Iris pigment epithelial cell (primary cell): ENCODE measurements at places on chromosomes 5 and 9.

GRCh38 chr5:58477760-58478376, 13.4 kb upstream of the GAPT start:
- DNase-seq = no peak

DNA sequence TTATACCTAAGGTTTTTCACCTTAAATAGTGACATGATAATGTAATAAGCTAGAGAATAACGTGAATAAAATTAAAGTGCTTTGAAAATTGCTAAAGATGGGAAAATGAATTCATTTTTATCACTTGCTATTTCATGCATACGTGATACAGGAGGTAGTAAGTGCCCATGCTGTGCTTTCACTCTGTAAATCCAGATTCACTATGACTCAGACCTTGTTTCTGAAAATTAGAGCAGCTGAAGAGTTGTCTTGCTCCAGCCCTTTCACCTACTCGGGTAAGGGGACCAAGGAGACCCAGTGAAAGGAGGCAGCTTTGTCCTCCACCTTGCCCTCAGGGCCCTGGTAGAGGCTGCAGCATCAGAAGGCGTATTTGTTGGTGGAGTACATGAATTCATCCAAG, 87.9 kb downstream of the ANKH start:
- no peak for DNase-seq

- DNase-seq = no peak
Measured at GRCh38 chr5:25891691-25892090, 1146.7 kb downstream of the CDH9 start.

- peak; percentile 46 for DNase-seq
Measured at GRCh38 chr5:92505925-92506324, 1075.1 kb downstream of the NR2F1-AS1 start.

DNA sequence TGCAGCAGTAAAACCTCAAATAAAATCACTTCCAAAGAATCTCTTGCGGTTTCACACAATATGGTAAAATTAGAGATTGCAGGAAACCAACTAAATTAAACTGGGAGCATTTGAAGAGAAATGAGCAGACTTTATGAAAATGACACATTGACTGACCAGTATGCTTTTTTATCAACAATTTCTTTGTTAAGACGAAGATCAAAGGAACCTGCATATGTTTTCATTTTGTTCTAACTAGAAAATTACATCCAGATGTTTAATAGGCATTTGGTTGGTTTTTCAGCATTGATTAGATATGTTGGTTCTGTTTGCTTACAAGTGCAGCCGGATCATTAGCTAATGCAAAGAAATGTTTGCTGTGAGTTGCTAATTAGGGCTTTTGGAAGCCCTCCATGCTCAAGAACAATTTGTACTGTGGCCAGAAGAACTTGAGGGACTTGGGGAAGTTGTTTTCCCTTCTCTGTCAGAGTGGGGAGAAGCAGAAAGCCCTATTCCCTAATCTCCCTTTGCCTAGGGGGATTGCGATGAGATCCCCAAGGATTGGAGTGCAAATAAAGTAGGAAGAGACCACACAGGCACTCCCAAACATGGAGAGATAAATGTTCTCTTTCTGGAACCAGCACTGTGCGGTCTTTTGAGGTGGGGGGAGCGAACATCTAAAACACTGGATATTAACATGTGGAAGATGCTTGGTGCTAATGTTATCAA, 4.5 kb upstream of the TLE1 start:
- DNase-seq = no peak

GRCh38 chr9:130943221-130943620, 4.2 kb upstream of the FIBCD1 start:
- DNase-seq = no peak

- peak; percentile 62 for DNase-seq
Measured at GRCh38 chr9:73565026-73565425, 413.4 kb downstream of the ANXA1 start.

DNA sequence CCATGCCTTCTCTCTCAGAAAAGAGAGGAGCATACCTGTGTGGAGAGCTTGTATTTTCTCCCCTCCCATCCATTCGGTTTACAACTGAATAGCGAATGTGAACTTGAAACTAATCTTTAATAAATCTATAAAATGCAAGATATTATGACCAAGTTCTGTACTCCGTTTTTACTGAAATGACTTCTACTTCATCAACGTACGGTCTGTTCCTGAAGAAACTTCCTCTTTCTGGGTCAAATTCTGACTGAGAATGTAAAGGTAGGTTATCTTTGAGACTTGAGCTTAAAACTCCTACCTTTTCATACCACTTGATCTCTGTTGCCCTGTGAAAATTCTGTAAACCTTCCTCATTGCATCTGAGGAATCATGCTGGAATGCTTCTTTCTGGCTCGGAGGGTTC, 4.2 kb upstream of the CTNNAL1 start:
- DNase-seq = no peak

DNA sequence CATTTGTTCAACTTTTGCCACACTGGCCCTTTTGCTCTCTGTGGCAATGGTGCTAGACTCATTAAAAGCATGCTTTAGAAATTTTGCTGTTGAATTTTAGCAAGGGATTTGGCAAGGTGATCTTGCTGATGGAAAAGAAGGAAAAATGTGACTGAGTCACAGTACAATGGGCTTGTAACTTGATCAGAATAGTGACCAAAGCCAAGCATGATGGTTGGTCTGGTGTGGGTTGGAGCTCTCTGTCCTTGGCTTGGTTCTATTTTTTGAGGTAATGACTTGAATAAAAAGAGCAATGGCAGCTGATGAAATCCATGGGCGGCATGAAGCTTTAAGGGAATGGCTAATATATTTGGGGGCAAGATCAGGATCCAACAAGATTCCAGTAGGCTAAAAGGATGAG, 114.4 kb upstream of the ZNF366 start:
- DNase-seq = no peak

DNA sequence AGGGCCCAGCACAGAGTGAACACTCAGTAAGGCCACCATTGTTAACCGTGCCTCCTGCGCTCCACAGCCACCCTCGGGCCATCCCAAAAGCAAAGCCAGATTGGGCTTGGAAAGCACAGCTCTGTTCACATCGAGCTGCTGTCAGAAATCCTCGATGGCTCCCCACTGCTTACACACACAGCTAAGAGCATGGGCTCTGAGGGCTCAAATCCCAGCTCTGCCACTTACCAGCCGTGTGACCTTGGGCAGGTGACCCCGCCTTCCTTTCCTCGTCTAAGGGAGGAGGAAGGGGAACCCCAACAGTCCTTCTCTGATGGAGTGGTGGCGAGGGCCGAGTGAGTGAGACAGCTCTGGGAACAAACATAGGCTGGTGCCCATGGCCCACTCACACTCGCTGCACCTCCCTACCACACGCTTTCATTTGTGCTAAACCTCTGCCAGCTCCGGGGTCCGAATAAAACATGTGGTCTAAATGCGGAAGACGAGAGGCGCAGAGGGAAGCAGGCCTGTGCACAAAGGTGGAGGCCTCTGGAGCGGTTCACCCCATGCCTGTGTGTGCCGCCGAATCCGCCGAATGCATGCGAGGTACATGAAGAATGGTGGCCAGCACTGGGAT, 139.3 kb downstream of the PAX5 start:
- DNase-seq = no peak

DNA sequence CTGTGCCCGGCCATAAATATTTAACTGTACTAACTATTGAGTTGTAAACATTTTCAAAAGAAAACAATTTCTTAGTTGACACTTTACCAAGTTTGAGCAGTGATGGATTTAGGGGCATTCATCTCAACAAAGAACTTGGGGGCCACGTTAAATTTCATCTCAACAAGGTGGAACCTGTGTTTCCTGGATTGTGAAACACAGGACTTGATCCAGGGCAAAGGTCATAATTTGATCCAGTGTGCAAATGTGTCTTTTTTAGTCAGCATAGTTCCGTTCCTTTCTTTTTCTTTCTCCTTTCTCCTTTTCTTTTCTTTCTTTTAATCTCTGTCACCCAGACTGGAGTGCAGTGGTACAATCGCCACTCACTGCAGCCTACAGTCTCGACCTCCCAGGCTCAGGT, 3.1 kb downstream of the GFRA3 start:
- no peak for DNase-seq

GRCh38 chr5:177378884-177379883, 5.0 kb upstream of the SLC34A1 start:
- DNase-seq = peak; percentile 98

DNA sequence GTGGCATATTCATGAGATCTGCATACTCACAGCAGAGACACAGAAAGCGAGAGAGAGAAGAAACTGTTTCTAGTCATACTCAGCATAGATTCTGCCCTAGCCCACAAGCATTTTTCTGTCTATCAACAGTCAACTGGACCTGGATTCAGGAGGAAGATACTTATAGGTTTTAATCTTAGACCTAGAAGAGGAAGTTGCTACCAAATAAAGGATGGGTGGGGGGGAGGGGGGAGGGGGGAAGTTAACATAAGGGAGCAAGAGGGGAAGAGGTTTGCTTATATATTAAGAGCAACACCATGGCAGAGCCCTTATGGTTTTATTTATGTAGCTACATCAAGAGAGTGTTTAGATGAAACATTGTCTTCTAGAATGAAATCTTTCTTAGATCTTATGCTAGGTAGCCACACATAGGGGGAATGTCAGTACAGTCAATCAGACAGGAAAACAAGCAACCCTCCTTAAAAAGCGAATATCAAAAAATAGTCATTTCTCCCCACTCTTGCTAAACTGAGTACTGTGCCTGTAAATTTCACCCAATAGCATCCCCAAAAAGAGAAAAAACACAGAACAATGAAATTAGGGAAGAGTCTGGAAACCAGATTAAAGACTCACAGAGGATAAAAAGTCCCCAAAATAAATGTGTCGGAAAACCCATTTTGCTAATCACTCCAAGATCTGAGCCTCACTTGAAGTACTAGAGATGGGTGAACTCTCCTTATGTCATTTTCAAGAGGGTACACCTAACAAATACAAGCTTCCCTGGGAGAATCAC, 192.7 kb upstream of the NR4A3 start:
- DNase-seq = no peak

DNA sequence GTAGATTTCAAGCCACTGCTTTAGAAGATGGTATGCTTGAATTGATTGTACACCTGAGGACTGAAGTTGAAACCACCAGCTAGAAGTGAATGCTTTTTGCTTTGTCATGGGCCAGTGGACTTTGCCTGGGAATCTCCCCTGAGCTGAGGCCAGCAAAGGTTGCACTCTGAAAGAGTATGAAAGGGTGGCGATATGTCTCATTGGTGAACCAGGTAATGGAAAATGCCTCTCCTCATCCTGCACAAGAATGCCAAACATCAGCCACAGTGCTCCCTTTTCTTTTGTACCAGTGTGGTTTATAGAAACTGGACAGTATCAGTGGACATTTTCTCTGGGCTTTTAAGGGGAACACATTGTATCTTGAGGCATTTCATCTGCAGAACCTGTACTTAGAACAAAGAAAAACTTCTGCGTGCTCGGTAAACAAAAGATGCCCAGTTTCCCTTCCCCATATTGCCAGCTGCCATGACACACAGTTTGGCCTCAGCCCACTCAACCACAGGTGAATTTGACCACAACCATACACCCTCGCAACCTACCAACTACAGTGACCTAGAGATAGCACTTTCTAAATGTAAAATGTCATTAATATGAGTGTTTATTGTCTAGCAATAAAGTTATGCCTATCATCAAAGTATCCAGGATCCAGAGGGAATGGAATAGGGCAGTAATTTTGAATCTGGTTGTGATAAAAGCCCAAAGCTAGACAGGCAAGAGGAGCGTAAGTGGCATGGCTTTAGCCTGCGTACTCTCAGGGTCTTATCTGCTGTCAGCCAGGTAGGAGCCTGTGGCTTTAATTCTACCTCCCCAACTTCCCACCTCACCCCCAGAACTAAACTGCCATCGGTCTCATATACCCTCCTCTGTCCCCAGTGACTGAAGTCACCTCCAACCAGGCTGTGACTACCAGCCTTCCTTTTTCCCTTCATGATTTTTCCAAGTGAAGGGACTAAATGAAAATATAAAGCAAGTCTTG, 79.5 kb upstream of the LHFPL2 start:
- DNase-seq = no peak

DNA sequence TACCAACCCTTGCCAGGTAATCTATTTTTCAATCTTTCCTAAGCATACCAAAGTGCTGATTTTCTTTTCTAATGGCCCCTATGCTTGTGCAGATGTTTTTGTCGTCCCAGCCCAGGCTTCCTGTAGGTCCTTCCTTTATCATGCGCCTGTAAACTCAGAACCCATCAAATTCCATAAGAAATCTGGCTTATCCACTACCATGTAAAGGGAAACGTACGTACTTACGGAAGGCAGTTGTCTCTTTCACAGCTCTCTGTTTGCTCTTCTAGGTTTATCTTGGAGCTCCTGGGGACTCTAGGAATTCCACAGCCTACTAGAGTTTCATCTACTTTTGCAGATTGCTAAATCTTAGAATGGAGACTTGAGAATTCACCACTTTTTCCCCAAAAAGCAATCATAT, 9.0 kb downstream of the BRINP1 start:
- no peak for DNase-seq

DNA sequence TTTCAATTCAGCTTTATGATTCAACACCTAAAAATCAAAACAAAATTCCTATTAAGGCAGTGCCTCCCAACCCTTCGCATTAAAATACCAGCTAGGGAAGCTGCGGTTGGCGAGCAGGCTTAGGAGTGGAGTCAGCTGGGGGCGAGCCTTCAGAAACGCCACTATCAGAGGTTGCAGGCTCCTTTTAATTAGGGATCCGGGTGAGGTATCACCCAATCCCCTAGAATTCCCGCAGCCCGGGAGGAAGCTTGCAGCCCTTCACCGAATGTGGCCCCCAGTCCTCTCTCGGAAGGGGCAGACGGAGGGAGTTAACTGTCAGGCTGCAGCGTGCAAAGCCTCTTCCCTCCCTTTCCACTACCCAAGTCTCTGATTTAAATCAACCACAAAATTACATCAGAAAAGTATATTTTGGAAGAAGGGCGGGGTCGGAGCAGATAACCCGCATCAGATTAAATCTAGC, 1.7 kb downstream of the STC2 start:
- peak; percentile 89 for DNase-seq

GRCh38 chr9:68530618-68531017, 10.1 kb downstream of the TMEM252 start:
- DNase-seq = no peak

- no peak for DNase-seq
Measured at GRCh38 chr5:135642934-135643333, 64.1 kb upstream of the CXCL14 start.

- no peak for DNase-seq
Measured at GRCh38 chr9:27530915-27531755, 1.5 kb upstream of the MOB3B start.

DNA sequence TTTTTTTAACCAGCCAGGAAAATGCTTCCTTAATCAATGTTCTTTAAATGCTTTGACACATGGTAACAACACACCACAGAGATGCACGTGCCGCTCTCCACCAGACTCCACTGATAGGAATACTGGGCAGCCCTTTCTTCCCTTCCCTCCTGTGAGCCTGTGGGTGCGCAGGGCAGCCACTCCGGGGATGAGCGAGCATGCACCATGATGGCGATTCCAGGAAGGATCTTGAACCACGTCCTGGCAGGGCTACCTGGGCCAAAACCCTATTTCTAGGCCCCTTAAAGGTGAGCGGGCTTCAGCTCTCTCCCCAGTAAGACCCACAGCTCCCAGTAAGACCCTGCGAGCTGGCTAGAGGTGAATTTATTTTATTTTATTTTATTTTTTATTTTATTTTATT, 128.2 kb downstream of the MVB12B start:
- no peak for DNase-seq

- no peak for DNase-seq
Measured at GRCh38 chr5:123756318-123756665, 244.3 kb downstream of the CSNK1G3 start.
